NCI-H2029 (cell line): ENCODE measurements at places on chromosomes 13 and 19.

DNA sequence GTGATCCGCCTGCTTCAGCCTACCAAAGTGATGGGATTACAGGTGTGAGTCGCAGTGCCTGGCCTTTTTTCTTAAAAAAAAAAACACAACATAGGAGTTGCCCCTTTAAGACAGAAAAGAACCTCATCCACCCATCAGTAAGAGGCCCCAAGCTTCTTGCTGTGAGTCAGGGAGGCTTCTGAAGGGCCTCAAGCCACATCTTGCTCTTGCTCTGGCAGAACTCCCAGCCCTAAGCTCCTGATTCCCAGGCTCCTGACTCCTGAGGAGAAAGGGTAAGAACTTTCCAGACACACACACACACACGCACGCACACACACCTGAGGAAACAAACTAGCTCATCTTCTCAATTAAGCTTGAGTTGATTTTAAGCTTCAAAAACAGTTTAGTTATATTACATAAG is 6.9 kb downstream of the ETFB start:
- DNase-seq, result no peak

DNA sequence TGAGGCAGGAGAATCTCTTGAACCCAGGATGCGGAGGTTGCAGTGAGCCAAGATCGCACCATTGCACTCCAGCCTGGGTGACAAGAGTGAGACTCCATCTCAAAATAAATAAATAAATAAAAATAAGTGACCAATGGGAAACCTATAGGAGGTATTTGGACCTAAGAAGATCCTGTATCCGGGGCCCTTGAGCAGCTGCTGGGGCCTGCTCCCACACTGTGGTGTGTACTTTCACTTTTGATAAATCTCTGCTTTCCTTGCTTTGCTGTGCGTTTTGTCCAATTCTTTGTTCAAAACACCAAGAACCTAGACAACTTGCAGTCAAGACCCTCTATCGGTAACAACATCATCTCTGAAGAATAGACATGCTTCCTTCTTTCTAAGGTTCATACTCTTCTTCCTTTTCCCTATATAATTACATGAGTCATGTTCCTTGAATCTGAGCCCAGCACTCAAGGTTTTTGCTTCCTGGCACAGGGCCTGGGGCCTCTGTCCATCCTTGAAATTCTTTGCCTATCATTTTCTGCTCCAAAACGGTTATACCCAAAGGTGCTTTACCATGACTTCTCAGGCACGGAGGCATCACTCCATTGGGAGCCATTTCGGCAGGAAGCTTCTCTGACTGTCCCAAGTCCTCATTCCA is 14.2 kb upstream of the PNMA8C start:
- no peak for DNase-seq

DNA sequence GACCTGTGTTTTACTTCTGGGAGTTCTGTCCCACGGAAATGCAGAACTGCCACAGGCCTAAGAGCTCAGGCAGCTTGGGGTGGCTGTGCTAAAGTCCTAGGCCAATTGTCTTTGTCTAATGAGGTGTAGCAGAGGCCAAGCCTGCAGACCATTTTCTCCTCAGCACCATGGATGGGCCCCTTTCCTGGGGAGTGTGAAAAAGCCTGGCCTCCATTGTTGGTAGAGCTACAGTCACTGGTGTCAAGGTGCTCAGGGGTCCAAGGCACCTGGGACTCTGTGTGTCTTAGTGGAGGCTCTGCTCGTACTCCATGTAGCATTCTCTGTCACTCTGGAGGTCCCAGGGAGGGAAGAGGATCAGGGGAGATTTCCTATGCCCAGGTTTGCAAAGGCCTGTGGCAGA is 329.6 kb downstream of the SLITRK5 start:
- no peak for DNase-seq

- DNase-seq, result no peak
Measured at GRCh38 chr19:5102520-5102919, 133.6 kb downstream of the KDM4B start.

- no peak for DNase-seq
Measured at GRCh38 chr19:39953915-39954314, 17.1 kb upstream of the PSMC4 start.

DNA sequence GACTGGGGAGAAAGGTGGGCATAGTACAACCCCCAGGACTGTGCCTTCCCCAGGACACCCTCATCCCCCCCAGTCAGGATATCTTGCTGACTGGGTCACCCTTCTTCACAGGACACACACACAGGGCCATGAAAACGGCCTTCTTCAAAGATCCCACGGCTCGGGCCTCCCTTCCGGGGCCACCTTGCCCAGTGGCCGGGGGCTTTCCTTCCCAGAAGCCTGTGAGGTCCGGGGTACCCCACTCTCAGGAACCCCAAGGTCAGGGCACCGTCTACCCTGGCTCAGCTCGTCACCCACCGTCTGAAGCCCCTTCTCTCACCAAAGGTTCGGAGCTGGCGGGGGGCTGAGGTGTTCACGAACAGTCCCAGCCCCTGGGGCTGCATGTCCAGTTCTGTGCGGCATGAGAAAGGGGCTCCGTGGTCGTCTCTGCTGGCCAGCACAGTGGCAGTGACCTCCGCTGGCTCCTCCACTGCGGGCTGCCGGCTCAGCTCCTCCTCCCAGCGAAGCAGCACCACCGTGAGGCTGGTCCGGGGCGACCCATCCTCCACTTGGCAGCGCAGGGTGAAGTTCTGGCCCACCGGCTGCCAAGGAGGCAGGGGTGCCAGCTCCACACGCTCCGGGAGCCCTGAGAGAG is 2.1 kb upstream of the RAVER1 start:
- DNase-seq, result no peak

- no peak for DNase-seq
Measured at GRCh38 chr13:61751039-61751438, 335.4 kb upstream of the PCDH20 start.

- DNase-seq, result no peak
Measured at GRCh38 chr13:50679321-50679720, 164.2 kb downstream of the DLEU7 start.

GRCh38 chr19:39389631-39390414 is 1.1 kb downstream of the PAF1 start:
- DNase-seq, result no peak

DNA sequence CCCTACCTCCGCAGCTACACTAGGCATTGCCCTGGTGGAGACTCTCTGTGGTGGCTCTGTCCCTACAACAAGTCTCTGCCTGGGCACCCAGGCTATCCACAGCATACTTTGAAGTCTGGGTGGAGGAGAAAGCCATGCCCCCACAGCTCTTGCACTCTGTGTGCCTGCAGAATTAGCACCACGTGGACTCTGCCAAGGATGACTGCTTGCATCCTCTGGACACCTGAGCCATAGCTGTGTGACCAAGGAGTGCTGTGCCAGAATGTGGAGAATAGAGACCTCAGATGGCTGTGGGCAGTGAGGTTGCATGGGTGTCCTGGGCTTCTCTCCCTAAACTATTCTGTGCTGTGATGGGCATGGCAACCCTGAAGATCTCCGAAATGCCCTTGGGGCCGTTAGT is 21.2 kb upstream of the MCF2L start:
- DNase-seq, result no peak

DNA sequence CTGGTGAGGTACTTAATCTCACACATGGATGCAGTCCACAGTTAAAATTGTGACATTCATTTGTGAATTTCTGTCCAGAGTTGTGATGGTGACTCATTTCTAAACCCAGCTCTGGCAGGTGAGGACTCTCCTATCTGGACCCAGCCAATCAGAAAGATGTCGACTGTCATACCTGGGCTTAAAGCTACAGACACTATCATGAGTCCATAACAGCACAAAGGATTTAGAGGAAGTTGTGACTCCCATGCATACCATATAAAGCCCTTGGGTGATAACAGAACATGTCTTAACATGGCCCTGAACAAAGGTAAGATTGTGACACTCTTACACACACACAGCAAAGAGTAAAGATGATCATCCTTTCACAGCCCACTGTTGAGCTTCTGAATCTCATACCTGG is 59.7 kb upstream of the ZNF724 start:
- no peak for DNase-seq

DNA sequence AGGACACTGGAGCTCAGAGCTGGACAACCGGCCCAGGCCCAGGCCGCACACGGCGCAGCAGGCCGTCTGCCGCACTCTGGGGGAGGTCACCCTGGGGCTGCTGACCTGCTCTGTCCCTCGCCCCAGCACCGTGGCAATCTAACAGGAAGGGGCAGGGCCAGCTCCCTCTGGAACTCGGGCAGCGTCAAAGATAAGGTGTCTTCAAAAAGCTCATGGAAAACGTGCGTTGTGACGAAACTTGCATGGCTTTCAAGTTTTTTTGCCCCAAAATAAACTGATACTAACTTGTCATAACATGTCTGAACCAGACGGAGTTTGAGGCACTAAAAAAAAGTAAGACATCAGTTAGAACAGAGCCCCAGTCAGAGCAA is 12.2 kb upstream of the ATP8B3 start:
- DNase-seq, result no peak

DNA sequence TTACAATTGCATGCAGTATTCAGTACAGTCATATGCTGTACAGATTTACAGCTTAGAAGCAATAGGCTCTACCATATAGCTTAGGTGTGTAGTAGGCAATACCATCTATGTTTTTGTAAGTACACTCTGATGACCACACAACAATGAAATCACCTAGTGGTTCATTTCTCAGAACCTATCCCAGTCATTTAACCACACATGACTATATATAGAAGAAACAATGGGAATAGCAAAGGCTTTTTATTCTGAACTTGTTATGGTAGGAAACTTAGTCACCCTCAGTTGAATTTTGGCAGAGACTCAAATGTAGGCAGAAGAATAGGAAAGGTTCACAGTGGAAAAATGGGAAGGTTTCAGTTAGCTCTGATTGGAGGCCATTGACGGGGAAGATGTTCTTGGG is 1075.1 kb upstream of the MIR17HG start:
- no peak for DNase-seq

DNA sequence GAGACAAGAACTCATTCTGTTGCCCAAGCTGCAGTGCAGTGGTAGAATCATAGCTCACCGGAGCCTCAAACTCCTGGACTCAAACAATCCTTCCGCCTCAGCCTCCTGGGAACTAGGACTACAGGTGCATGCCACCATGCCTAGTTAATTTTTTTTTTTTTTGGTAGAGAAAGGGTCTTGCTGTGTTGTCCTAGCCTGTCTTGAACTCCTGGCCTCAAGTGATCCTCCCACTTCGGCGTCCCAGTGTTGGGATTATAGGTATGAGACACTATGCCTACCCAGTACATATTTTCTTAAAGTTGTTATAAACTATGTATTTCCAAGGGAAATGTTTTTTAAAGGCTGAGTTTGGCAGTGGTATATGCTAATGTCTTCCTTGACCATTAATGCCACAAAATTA is 412.6 kb downstream of the KLF12 start:
- no peak for DNase-seq

GRCh38 chr19:51422053-51422448 is 4.6 kb upstream of the SIGLEC10 start:
- no peak for DNase-seq

DNA sequence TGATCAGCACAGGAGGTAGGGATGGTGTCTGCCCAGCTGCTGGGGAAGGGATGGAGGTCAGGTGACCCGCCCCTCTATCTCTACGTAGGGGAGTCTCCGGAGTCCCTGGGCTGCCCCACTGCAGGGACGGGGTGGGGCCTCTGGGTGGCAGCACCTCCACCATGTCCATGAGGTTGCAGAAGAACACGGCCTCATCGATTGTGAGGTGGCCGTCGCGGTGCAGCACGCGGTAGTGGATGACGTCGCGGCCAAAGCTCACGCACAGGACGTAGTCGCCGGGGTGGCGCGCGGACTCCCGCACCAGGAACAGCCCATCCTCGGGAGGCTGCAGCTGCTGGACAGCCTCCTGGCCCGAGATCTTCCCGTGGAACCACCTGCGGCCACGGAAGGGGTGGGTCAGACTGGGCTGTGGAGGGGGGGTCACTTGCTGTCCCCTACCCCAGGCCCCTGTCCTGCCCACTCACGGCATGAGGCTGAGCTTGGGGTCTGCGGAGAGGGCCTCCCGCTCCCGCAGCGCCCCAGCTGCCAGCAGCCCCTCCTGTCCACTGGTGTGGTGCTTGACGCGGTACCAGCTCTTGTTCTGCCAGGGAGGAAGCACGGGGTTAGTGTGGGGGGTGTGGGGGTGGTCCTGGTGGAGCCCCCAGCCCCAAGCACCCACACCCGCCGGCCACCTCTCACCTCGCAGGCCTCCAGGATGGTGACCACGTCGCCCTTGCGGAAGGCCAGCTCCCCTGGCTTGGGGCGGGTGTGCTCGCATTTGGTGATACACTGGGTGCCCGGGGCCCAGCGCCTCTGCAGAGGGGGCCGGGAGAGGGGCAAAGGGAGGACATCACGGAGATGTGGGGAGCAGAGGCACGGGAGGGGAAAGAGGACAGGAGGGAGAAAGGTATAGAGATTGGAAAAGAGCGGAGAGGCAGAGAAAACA is 2.3 kb downstream of the MATK start:
- no peak for DNase-seq

GRCh38 chr13:83295686-83296085 is 586.6 kb downstream of the SLITRK1 start:
- no peak for DNase-seq
